ENCODE measurements at places on chromosomes 3 and 15.

GRCh38 chr15:39843565-39843964 is 60.9 kb upstream of the FSIP1 start:
- DNase-seq: no peak

- no peak for DNase-seq
Measured at GRCh38 chr3:154776549-154777225, 303.4 kb upstream of the MME start.

DNA sequence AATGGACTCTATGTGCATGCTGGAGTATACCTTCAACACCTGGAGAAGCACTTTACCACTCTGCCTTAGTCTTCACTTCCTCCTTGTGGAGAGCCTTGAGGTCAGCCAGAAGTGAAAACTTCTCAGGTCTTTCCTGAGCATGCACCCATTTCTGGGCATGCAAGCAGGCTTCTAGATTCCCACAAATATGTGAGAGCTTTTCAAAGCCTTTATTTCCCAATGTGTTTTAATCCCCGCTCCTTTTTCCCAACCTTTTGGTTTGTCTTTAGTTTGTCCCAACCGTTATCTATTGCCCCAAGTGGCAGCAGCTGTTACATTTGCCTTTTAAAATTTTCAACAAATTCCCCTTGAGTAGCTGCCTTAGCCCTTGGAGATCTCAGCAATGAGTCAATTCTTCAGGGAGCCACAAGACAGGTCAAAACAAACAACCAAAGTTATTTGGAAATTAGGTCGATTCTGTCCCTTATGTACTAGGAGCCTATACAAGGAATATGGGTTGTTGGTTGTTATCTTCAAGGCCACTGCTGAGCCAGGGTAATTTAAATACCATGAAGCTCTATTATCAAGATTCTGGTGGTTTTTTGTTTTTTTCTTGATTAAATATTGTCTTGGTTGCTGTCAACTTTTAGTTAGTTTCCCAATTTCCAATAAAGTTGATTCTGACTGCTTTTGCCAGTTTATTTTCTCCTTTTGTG is 44.4 kb downstream of the LSM3 start:
- no peak for DNase-seq

DNA sequence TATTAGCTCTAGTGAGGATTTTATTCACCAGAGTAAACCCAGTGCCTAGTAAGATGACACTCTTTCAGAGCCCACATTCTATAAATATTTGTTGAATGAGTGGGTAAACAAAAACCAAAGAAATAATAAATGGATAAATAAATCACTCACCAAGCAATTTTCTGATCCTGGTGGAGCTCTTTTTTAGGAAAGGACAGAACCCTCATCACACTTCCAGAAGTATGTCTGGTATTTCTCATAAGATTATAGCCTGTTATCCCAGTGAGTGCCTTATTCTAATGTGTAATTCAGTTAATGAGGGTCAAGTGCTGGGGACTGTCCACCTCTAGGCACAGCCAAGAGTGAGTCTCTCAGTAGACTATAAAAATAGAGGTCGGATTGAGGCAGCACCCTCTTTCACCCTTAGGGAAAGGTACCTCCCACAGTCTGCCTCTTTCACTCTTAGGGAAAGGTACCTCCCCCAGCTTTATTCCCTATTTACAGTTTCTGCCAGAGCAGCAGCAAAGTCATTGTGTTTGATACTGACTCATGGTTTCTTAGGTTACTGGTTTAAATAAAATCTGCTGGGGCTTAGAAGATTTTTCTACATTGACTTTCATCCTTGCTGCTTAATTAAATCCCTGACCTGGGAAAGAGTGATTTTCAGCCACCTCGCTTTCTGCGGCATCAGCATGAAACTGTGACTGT is 145.0 kb downstream of the STAC start:
- DNase-seq: no peak

DNA sequence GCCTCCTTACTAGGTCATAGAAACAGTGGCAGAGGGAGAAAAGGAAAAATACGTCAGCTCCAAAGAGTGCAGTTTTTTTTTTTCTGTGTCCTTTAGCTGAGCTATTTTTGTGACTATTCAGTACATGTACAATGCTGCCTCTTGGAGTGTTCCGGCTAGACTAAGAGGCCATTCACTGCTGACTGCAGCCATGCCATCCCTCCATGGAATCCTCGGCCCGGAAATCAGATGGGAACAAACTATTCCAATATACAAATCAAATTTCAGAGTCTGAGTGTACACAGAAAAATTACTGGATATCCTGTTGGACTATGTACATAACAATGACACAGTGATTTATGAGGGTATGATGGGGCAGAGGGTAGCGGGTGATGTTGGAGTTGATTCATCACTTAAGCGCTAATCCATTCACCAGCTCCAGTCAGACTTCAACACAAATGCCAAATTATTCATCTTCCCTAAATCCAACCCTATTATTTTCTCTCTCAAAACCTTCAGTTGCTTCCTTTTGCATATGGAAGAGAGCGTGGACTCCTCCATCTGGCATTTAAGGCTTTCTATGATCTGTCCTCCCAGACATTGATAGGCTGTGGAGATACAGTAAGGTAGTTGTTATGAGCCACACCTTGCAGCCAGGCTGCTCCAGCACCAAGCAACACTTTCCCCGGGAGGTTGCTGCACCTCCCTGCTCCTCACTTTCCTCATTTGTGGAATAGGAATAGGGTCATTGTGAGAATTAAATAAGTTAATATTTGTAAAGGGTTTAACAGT is 109.1 kb downstream of the LPP start:
- DNase-seq: no peak

DNA sequence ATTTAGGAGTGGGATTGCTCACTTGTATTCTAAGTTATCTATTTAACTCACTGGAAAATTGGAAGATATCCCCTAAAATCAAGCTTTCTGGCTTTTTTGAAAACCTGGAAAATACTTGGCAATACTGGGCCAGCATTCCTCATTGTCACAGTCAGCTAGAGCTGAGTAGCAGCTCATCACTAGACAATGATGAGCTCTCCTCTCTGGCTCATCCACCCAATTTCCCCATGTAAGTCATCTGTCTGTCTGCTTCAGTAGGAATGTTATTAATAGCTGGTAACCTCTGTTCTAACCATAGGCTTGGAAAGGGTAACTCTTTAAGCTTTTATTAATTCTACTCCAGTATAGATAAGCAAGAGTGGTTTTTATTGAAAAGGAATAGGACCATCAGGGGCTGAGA is 39.7 kb upstream of the PIK3R4 start:
- DNase-seq: no peak

GRCh38 chr3:58231666-58232065 is 5.9 kb upstream of the ABHD6 start:
- no peak for DNase-seq
